ENCODE measurements at places on chromosomes 7 and 10.

DNA sequence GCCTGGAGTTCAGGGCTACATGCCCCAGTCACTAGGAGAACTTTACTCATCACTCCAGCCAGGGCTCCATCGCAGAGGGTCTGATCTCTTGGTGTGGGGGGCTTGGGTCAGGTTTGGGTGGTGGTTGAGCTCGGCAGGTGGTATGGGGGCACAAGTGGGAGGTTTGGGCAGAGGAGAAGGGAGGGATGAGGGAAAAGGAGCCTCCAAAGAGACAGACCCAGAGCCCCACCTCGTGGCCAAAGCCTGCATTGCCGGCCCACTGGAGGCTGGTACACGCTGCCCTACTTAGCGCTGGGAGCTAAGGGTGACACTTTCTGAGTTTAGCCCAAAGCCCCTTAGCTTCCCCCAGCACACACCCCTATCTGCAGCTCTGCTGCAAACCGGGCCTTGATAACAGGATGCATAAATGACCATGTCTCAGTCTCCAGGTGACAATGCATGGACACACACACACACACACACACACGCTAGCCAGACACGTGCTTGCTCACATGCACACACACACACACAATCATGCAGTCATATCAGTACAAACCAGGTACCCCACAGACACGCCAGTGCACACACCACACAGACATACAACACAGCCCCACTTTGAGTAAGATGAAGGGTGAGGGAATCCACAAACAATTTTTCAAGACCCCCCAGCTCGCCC is 14.7 kb downstream of the LZTS2 start:
- peak; percentile 62 for DNase-seq

- DNase-seq = no peak
These were observed 369.2 kb upstream of the MGMT start for GRCh38 chr10:129097776-129098330.

DNA sequence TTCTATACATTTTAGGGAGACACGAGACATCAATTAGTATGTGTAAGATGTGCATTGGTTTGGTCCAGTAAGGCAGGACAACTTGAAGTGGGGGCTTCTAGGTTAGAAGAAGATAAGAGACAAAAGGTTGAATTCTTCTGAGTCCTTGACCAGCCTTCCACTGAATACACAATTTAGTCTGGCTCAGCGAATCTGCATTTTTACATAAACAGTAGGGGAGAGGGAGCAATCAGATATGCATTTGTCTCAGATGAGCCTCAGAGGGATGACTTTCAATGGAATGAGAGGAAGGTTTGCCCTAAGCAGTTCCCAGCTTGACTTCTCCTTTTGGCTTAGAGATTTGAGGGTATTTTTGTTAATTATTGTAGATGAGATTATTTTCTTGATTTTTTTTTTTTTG is 20.0 kb upstream of the C10orf90 start:
- DNase-seq = no peak

- DNase-seq = no peak
These were observed 55.3 kb upstream of the ZMIZ1 start for GRCh38 chr10:79013406-79013987.

DNA sequence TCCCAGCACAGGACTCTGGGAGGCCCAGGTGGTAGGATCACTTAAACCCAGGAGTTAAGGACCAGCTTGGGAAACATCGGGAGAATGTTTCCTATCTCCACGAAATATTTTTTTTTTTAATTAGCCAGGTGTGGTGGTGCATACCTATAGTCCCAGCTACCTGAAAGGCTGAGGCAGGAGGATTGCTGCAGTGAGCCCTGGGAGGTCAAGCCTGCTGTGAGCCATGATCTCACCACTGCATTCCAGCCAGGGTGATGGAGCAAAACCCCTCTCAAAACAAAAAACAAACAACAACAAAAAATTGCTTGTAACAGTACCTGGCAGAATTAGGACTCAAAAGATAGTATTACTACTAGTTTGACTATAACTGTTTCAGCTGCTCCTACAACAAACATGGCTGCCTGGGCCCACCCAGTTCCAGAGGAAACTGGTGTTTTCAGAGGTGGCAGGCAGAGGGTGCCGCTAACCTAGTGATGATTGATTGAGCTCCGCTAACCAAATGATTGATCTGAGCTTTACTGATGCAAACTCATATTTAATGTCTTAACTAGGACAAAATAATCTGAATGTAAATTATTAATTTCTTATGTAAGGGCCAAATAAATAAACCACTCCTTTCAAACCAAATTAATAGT is 57.0 kb downstream of the AP3M1 start:
- no peak for DNase-seq

Data from stimulated activated CD4-positive, alpha-beta T cell treated with anti-CD3 and anti-CD28 coated beads, Interleukin-1b, Interleukin-23, amount 100 ng/mL, for 1 hour (primary cell).